ENCODE measurements at places on chromosomes 4 and X. TPM values are rescaled to one million over a fixed set of nuclear protein-coding genes. Genes with fewer than 3 reads are reported as not detected.

DNA sequence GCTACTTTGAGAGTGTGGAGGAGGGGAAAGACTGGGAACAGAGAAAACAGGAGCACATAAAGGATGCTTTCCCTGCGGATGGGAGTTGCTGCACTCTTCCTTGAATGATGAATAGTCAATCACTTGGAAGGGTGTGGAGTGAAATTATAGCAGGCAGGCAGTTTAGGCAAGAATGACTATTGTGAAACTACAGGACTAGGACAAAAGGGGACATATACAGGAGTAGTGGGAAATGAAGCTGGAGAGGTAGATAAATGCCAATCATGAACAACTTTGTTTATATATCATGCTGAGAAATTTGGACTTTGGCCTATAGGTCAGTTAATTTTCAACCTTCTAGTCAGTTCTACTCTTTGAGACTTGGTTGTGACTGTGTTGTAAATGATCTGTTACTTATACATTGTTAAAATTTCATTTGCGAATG is 76.9 kb downstream of the PAQR3 start:
- H3K4me3 ChIP-seq, result no peak overlapping the region
- H3K4me1 ChIP-seq, result peaks cover 3% of the 10 kb centered on the region
- DNase-seq, result no peak
- H3K27ac ChIP-seq, result no peak overlapping the region
- peaks cover 3% of the 10 kb centered on the region for H3K36me3 ChIP-seq
- H3K27me3 ChIP-seq, result no peaks in the 10 kb centered on the region

DNA sequence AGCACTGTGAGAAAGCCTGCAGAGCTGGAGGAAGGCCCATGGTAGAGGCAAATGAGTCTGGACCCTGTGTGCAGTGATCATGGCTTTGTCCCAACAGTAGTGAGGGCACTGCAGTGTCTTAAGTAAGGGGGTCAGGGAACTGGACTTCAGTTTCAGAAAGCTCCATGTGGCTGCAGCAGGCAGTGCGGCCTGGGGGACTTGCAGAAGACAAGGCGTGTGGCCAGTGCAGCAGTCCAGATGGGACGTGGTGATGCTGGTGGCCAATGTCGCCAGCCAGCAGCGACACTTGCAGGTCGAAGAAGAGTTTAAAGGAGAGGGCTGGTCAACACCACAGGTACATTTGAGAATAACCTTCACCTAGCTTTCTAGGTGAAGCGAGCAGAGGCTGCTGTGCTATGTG is 113.4 kb downstream of the ZNF827 start:
- no peak overlapping the region for H3K27ac ChIP-seq
- no peaks in the 10 kb centered on the region for H3K36me3 ChIP-seq
- H3K4me1 ChIP-seq, result no peaks in the 10 kb centered on the region

Gene CLDN22
- total RNA-seq, result not detected

Gene PDCL2
- total RNA-seq, result not detected

Measured in heart left ventricle (tissue), 16 donors.